ENCODE measurements at places on chromosomes 2 and 18. TPM values are rescaled to one million over a fixed set of nuclear protein-coding genes. Genes with fewer than 3 reads are reported as not detected.

DNA sequence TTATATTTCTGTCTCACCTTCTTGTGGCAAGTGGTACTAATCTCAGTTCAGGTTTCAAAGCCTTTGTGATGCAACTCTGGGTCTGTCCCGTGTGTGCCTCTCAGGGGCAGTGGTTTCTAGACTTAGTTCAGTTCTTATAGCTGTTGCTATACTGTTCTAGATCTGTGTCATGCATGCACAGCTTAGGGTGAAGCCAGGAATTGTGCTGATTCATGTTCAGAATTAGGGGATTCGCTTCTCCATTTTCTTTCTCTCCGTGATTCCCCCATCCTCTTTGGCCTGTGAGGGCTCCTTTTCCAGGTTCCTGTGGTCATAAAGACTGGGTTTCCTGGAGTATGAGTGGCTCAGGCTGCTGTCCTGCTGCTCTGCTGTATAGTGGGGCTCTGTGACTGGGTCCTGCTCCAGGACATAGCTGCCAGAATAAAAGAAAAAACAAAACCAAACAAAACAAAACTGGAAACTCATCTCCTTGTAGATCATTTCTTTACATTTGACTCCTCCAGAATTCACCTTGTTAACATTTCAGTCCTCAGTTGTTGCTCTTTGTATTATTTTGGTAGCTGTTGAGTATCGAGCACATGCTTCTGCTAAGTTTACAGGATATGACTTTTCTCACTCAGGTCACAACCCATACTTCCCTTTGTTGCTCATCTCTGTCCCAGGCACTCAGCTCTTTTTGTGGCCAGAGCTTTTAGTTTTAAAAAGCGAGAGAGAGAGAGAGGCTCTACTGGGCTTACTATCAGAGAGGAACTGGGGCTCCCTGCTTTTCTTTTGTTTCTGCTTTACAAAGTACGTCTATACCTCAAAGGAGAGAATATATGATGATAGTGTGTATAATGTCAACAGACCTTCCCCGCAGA, 34.2 kb downstream of the CERS6 start:
- no peak for DNase-seq

GRCh38 chr2:161250864-161251436, 57.3 kb upstream of the PSMD14 start:
- DNase-seq = peak; percentile 89

- DNase-seq = no peak
Measured at GRCh38 chr2:174789001-174789400, 24.7 kb upstream of the CHRNA1 start.

GRCh38 chr2:3449936-3450335, 69.4 kb downstream of the ADI1 start:
- no peak for DNase-seq

GRCh38 chr2:196176142-196176738, 4.9 kb upstream of the STK17B start:
- peak; percentile 98 for DNase-seq

DNA sequence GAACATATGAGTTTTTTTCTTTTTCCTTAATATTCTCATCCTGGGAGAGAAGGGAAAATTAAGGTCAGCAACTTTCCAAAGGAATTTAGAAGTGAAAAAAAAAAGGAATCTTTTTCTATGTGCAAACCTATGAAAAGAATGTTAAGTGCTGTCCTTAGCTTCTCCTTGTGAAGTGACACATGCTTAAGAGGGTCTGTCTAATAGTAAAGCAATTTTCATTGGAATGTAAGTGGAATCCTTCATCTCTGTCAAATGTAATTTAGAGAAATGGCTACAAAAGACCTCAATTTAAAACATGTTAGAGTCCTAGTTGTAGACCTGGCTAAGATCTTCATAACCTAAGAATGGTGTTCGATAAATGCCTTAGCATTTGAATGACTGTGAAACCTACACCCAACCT, 117.4 kb upstream of the EPB41L3 start:
- no peak for DNase-seq

CD226 gene
- 6.4 TPM for total RNA-seq
